ENCODE measurements at places on chromosomes 2 and 18. TPM values are rescaled to one million over a fixed set of nuclear protein-coding genes. Genes with fewer than 3 reads are reported as not detected.

The ACADL gene
- 0.73 TPM for total RNA-seq

The PTMA gene
- total RNA-seq, result 195 TPM

The PLGLB2 gene
- total RNA-seq, result 1.4 TPM

The SPC25 gene
- 0.38 TPM for total RNA-seq

The SMYD1 gene
- total RNA-seq, result 468 TPM

The CD8A gene
- total RNA-seq, result 0.51 TPM

The CAVIN2 gene
- total RNA-seq, result 104 TPM

The MDH1B gene
- 0.54 TPM for total RNA-seq

The FBXO36 gene
- total RNA-seq, result 0.65 TPM

The FAM161A gene
- 0.78 TPM for total RNA-seq

The BOLL gene
- total RNA-seq, result not detected

The OBSL1 gene
- 165 TPM for total RNA-seq

The ANO7 gene
- total RNA-seq, result 0.35 TPM

All from Right ventricle myocardium superior (tissue), 1 donor.